ENCODE measurements at places on chromosomes 6 and 20.

GRCh38 chr6:127844529-127844928 lies 56.3 kb downstream of the THEMIS start:
- DNase-seq = no peak

DNA sequence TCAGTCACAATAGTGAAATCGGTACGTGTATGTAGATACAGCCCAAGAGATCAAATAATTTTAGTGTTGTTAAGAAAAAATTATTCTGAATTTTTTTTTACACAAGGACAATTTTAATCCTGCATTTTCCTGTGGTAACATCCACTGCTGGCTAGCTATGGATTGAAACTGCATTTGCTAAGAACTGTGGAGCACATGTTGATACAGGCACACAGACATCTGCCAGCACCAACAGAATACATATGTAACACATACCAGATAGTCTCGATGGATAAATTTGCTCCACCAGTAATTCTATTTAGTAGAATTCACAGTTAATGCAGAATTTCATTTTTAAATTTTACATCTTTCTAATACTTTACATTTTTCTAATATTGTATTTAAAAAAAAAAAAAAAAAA lies 2.2 kb downstream of the ASIP start:
- DNase-seq = no peak

DNA sequence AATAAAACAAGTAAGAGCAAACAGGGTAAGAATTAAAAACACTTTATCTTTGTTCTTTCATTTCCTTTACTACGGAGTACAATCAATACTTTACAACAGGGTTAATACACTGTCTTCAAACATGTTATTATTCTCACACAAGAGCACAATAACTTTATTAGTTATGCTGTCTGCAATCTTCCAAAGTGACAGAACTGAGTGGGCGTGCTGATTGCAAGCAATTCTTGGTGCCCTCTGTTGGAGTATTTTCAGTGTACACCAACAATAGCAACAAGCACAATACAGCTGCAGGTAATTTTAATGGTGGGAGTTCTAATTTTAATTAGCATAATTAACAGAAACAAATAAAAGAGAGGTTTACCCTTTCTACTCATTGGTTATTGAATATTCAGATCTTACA lies 33.9 kb upstream of the PTPRK start:
- DNase-seq = no peak

GRCh38 chr6:150050846-150051245 lies 18.1 kb downstream of the ULBP3 start:
- no peak for DNase-seq

- DNase-seq = no peak
Observed at GRCh38 chr6:69668916-69669315, 127.9 kb downstream of the LMBRD1 start.

GRCh38 chr20:41483553-41483930 lies 116.9 kb upstream of the EMILIN3 start:
- DNase-seq = no peak

GRCh38 chr6:140623498-140623897 lies 1249.0 kb upstream of the CITED2 start:
- no peak for DNase-seq

DNA sequence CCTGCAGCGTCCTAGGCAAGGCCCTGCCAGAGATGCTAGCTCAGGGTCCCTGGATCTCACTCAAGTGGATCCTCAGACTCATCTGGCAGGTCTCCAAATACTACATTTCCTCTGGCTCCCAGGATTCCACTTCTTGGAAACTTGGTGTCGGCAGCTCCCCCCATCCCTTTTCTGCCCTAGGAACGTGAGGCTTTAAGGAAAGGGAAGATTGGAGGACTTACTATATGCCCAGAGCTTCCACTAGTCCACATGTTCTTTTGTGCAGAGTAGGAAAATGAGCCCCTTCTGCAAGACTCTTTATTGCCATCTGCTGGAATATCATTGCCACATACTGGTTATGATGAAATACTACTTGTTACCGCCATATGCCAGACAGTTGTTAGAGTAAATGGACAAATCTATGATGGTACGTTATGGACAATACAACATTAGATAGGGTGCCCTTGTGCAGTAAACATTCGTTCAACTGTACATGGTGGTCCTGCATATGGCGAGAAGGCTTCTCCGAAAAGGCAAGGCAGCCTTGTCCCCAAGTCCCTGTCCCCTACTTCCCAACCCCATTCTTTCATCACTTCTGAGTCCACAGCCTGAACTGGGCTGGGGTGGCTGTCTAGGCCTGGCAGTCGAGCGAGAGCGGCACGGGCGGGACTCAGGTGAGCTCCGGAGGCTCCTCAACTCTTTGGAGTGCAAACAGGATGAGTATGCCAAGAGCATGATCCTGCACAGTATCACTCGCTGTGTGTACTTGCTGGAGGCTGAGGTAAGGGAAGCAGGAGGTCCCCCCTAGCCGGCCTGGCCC lies 780 bp downstream of the ARMC12 start:
- no peak for DNase-seq

DNA sequence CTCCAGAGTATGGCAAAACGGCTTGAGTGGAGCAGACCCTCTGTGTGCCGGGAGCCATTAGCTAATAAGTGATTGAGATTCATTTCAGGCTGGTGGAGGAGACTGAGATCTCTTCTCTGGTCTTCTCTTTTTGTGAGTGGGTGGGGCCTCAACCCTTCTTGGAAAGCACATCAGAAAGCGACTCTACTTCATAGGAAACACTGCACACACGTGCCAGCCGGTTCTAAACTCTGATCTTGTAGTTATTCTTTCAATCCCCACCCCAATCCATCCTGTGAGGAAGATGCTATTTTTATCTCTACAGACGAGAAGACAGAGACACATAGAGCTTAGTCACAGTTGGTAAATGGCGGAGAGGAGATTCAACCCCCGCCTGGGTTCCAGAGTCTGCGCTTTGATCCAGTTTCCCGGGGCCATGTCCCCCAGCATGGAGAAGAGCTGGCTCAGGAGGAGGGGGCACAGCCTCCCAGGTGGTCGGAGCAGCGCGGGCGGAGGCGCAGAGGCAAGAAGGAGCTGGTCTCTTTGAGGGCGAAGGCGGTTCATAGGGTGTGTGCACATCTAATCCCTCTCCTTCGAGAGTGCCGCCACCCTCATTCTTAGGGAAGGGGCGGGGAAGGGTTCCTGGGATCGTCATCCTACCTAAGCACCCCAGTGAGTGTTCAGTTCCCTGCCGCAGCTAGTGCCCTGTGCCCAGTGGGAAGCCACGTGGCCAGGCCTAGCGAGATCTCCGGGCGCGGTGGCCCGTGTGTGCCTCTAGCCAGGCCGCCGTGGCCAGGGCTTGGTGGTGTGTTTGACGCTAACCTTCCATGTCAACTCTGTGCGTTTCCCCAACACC lies 49.0 kb upstream of the TAGAP start:
- DNase-seq = no peak

GRCh38 chr6:97401533-97401932 lies 118.5 kb upstream of the MMS22L start:
- no peak for DNase-seq

DNA sequence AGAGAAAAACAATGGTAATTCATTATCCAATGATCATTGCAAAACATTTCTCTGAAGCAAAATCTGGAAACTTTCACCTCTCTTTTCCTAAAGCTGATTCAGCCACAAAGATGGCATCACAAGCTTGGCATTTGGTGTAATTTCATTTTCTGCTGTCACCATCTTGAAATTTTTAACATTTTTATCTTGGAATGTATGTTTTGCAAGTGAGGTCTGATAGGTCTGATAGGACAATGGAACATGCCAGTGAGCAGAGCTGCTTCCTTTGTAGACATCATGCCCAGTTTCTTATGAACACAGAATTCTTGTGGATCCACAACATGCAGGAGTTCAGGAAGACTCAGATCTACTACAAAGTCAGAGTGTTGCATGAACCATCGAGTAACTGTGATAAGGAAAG lies 969.6 kb downstream of the EYS start:
- no peak for DNase-seq

- DNase-seq = peak; percentile 39
Observed at GRCh38 chr20:46681032-46681854, 8.0 kb downstream of the TP53RK start.

- no peak for DNase-seq
Observed at GRCh38 chr6:105199711-105200110, 19.9 kb upstream of the POPDC3 start.

- DNase-seq = no peak
Observed at GRCh38 chr6:45483501-45483900, 105.8 kb upstream of the SUPT3H start.

DNA sequence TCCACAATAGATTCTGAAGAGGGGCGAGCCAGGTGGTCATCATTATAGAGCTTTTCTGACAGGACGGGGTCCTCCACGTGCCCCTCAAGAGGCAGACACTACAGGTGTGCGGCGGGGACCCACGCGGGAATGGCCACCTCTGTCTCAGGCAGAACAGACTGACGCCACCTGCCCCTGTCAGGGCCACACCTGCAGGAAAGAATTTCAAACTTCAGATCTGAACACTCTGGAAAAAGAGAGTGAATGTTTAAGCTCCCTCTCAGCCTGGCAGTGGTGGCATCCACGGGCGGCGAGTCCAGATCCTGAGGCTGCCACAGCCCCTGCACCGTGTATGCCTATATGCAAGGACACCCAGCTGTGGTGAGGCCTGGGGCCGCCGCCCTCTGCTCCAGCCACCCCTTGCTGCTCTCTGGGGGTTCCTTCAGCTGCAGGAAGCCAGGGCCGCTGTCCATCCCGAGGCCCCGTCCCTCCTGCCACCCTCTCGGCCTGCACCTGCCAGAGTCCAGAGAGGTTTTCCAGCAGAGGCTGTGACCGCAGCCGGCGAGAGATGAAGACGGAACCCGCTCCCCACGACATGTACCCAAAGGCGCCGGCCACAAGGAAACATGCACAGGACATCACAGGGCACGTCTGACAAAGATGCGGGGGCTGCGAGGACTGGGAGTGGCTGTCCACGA lies 234.9 kb downstream of the ERMARD start:
- no peak for DNase-seq

DNA sequence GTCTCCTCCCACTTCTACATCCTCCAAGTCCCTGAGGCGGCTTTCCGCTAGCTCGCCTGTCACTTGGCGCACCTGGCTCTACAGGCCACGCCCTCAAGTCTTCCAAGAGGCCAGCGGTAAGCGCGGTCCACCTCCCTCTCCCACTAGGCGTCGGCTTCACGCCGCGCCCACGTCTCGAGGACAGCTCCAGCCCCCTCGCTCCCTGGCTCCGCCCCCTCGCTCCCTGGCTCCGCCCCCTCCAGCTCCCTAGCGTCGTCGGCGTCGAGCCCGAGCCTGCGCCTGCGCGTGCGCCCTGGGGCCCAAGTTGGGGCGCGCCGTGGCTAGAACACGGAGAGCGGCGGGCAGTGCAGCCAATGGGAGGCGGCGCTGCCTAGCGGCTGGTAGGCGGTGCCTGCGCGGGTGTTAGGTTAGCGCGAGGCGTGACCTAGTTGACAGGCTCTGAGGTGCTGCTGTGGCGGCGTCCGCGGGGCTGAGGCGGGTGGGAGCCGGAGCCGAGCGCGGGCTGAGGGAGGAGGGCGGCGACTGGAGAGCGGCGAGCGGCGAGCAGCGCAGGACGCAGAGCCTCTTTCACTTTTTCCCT lies at the start of gene MACROD2:
TSS of gene MACROD2 (plus strand) at position 431 of the 580 bp plus-strand sequence.
- peak; percentile 9 for DNase-seq

GRCh38 chr20:17452441-17452840 lies 78.7 kb downstream of the BFSP1 start:
- DNase-seq = no peak

- no peak for DNase-seq
Observed at GRCh38 chr6:62285612-62286469, at the start of gene KHDRBS2. TSS of gene KHDRBS2 (minus strand) at chr6:62286225.

DNA sequence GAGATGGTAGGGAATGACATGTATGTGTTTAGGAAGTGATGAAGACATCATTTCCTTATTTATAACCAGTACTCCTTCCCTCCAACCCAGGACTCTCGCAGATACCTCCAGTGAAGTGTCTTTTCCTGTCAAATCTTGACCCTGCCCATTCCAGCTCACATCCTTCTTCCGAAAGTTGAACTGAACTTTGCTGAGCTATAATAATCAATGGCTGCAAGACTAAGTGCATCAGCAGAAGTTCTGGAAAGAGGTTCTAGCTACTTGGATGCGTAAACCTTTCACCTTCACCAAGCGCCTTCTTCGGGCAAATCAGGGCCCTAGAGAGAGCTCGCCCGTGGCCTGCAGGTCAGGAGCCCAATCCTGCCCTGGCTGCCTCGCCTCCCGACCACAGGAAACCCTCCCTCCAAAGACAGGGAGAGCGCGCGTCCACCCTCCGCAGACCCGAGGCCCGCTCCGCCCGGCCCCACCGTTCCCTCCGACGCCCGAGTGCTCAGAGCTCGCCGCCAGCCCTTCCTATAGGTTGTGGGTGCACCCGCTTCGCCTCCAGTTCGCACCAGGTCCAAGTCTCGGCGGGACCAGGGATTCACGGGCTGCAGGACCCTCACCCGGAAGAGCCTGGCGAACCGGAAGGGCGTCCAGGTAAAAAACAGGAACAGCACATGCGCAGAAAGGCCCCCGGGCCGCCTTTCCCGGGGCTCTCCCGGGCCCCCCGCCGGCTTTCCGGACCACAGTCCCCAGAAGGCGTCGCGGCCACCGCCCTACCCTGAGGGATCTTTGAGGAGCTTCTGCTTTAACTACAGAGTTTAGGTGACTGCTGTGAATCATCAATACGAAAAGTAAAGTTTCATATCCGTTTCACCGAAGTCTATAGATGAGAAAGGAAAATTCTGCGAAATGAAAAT lies at the start of gene ZNF334:
TSS of gene ZNF334 (minus strand) at position 617 of the 902 bp plus-strand sequence. CDS start 1,457 bp downstream, outside the sequence.
- no peak for DNase-seq

- no peak for DNase-seq
Observed at GRCh38 chr6:35804996-35805736, at the start of gene LHFPL5. TSS of gene LHFPL5 (plus strand) at chr6:35805352. CDS start at chr6:35805671, 319 bp downstream.

DNA sequence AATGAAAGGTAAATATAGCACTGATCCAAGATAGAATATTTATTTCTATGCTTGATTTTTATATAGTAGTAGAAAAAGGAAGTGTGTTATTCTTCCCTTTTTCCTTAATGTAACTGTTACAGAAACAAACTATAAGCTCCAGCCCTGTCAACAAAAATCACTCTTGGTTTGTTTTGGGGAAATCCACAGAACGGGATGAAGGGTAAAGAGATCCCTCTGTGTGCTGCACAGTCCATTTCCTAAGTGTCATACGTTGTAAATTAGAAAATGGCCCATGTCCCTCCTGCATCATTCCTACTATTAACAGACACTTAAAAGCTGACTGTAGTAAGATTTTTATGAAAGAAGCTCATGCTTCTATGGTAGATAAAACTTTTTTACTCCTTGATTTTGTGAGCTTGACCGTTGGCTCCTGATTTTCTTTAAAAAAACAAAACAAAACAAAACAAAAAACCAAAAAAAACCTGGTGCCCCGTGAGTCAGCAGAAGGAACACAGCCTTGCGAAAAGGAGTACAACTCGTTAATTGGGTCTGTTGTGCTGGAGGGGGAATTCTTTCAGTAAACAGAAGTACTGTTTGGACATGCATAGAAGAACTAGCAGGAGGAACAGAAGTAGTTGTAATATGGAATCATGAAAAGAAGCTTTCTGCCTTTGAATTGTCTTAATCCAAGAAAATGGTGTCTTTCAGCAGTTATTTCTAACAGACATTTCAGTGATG lies 67.5 kb downstream of the RTN4IP1 start:
- no peak for DNase-seq

Measured in stimulated activated CD4-positive, alpha-beta T cell treated with anti-CD3 and anti-CD28 coated beads, Interleukin-15, amount 100 ng/mL, for 1 hour (primary cell).